Adrenal gland (tissue), 19 donors: ENCODE measurements at places on chromosomes 16 and 17. TPM values are rescaled to one million over a fixed set of nuclear protein-coding genes. Genes with fewer than 3 reads are reported as not detected.

DNA sequence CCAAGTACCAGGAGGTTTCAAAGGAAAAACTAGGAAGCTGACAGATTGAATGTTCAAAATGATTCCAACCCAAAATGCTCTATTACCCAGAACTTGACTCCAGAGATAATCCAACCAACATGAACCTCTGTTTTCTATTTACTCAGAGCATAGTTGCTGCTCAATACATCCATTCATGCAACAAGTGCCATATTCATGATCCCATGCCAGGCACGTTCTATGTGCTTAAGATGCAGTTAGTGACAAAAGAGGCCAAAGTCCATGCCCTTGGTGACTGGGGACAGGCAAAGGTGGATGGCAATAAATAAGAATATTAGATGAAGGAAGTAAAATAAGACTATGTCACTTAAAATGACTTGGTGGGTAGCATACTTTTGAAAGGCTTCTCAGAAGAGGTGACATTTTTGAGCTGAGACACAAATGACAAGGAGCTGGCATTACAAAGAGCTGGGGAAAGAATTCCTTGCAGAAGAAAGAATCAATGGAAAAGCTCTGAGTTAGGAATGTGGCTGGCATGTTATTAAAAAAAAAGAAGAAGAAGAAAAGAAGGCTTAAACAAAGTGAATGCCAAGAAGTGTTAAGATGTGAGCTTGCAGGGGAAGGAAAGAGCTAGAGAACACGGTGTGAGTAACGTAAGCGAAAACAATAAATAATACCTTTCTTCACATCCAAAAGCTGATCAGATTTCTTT, 34.5 kb downstream of the TOX3 start:
- no peak overlapping the region for H3K4me3 ChIP-seq
- no peak overlapping the region for H3K27ac ChIP-seq
- H3K4me1 ChIP-seq: no peaks in the 10 kb centered on the region
- no peaks in the 10 kb centered on the region for H3K27me3 ChIP-seq
- no peak for DNase-seq
- no peaks in the 10 kb centered on the region for H3K36me3 ChIP-seq

GRCh38 chr17:76326306-76326705, 18.2 kb upstream of the QRICH2 start:
- H3K36me3 ChIP-seq: no peaks in the 10 kb centered on the region
- H3K4me3 ChIP-seq: no peak overlapping the region
- H3K27ac ChIP-seq: no peak overlapping the region
- no peak for DNase-seq
- H3K4me1 ChIP-seq: peaks cover 10% of the 10 kb centered on the region

Gene ATP2C2
- 0.07 TPM for polyA plus RNA-seq

GRCh38 chr17:36946726-36947091, 2.0 kb upstream of the AATF start:
- H3K27ac ChIP-seq: no peak overlapping the region
- H3K4me3 ChIP-seq: no peak overlapping the region
- no peak for DNase-seq
- H3K27me3 ChIP-seq: peaks cover 60% of the 10 kb centered on the region

Gene TBC1D3B
- 12.9 TPM for polyA plus RNA-seq

GRCh38 chr17:42214156-42214555, 19.9 kb upstream of the GHDC start:
- H3K27ac ChIP-seq: peak overlapping the region; percentile 34
- H3K36me3 ChIP-seq: no peaks in the 10 kb centered on the region
- peaks cover 20% of the 10 kb centered on the region for H3K4me1 ChIP-seq
- no peak overlapping the region for H3K4me3 ChIP-seq
- no peaks in the 10 kb centered on the region for H3K27me3 ChIP-seq

Gene OR1F1
- not detected for polyA plus RNA-seq

GRCh38 chr17:10211666-10212065, 13.3 kb upstream of the GAS7 start:
- no peak overlapping the region for H3K4me3 ChIP-seq
- no peaks in the 10 kb centered on the region for H3K27me3 ChIP-seq
- DNase-seq: no peak

GRCh38 chr16:82852388-82853008, 225.7 kb downstream of the CDH13 start:
- H3K4me3 ChIP-seq: no peak overlapping the region
- no peaks in the 10 kb centered on the region for H3K4me1 ChIP-seq
- H3K27ac ChIP-seq: no peak overlapping the region
- no peaks in the 10 kb centered on the region for H3K36me3 ChIP-seq
- no peaks in the 10 kb centered on the region for H3K27me3 ChIP-seq
- no peak for DNase-seq

DNA sequence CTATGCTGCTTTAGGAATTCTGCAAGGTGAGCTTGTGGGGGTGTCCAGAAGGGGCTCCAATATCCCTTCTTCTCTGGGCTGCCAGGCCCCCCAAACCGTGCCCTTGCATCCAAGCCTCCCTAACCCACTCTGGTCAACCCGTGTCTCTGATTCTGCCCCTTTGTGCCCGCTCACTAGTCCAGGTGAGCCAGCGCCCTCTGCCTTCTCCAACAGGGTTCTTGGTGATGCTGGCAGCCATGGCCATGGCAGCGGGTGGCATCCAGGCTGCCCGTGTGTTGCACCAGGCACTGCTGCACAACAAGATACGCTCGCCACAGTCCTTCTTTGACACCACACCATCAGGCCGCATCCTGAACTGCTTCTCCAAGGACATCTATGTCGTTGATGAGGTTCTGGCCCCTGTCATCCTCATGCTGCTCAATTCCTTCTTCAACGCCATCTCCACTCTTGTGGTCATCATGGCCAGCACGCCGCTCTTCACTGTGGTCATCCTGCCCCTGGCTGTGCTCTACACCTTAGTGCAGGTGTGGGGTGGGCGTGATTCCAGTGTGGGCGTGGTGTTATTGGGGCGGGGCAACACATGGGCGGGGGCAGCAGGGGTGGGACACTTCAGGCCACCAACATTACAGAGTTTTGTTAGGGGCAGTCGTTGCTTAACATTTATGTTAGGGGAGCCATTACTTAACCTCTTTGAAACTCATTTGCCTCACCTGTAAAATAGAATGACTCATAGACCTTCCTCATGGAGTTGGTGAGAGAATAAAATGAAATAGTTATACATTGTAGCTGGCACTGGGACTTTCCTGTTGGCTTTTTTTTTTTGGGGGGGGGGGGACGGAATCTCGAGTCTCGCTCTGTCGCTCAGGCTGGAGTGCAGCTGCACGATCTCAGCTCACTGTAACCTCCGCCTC, 31.4 kb downstream of the ANKRD40 start:
- no peaks in the 10 kb centered on the region for H3K27me3 ChIP-seq
- no peaks in the 10 kb centered on the region for H3K36me3 ChIP-seq
- H3K4me1 ChIP-seq: peaks cover 7% of the 10 kb centered on the region

DNA sequence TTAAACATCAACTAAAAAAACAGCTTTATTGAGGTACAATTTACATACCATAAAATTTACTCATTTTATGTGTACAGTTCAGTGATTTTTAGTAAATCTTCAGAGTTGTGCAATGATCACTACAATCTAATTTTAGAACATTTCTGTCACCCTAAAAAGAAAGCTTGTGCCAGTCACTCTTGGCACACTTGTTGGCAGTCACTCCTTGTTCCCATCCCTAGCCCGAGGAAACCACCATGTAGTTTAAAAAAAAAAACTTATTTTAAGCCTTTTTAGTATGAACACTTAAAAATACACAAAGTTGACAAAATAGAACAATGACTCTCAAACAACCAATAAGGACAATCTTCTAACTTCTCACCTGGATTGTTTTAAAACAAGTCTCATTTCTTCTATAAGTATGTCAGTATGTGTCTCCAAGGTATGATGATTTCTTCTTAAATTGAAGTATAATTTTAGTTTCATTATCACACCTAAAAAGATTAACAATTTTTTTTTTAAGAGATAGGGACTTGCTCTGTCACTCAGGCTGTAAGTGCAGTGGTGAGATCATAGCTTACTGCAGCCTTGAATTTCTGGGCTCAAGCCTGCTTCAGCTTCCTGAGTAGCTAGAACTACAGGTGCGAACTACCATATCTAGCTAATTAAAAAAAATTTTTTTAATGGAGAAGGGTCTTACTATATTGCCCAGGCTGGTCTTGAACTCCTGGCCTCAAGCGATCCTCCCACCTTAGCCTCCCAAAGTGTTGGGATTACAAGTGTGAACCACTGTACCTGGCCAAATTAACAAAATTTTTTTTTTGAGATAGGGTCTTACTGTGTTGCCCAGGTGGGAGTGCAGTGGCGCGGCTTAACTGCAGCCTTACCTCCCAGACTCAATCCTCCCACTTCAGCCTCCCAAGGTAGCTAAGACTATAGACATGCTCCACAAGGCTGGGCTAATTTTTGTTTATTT, 53.2 kb downstream of the PPM1E start:
- H3K27ac ChIP-seq: no peak overlapping the region
- no peaks in the 10 kb centered on the region for H3K36me3 ChIP-seq
- no peaks in the 10 kb centered on the region for H3K27me3 ChIP-seq
- no peak overlapping the region for H3K4me3 ChIP-seq
- DNase-seq: peak; percentile 35

Gene HP
- polyA plus RNA-seq: 6.0 TPM

DNA sequence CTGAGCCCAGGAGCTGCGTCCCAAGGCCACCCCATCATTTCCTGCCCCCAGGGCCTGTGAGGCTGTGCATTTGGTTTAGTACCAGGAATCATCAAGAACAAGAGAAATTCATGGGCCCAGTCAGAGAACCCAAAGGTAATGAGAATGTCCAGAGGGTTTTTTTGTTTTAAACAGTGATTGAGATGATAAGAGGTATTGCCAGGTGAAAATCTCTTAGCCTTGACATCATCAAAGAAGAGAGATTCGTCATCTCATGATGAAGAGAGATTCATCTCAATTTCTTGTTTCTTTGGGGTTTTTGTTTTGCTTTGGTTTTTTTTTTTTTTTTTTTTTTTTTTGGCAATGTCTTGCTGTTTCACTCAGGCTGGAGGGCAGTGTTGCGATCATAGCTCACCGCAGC, 170.6 kb upstream of the CACNG5 start:
- H3K36me3 ChIP-seq: no peaks in the 10 kb centered on the region
- H3K27ac ChIP-seq: no peak overlapping the region
- no peaks in the 10 kb centered on the region for H3K4me1 ChIP-seq
- no peak for DNase-seq
- H3K27me3 ChIP-seq: no peaks in the 10 kb centered on the region

DNA sequence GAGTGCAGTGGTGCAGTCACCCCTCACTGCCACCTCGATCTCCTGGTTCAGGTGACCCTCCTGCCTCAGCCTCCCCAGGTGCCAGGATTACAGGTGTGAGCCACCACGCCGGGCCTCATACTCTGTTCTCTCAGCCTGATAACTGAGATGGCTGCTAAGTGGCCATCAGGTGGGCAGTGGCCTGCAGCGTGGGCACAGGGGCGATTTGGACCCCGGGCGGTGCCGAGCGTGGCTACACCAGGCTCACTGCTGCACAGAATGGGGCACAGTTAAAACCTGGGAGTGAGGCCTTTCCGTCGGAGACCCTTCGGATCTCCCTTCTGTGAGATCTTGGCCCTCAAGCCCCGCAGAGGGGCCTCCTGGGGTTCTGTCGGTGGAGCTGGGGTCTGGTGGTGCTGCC, 11.5 kb downstream of the CACNA1H start:
- no peaks in the 10 kb centered on the region for H3K27me3 ChIP-seq
- DNase-seq: no peak
- H3K36me3 ChIP-seq: no peaks in the 10 kb centered on the region
- H3K4me1 ChIP-seq: peaks cover 26% of the 10 kb centered on the region

Gene CDH3
- polyA plus RNA-seq: 0.97 TPM

DNA sequence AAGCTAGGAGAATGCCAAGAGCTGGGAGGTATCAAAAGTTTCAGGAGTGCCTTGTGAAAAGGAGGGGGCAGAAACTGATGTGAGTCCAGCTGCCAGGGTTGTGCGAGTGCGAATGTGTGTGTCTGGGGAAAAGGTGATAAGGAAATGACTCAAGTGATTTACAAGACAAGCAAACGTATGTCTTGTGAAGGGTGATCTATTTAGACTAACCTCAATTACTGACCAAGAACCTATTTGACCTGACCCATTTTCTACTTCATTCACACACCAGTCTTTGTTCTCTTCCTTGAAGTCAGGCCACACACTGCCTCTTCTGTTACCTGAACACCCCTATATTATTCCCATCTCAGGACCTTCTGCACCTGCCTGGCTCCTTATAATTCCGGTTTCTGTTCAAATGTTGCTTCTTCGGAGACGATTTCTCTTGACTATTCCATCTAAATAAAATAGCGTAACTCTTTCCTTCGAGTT, 1.0 kb downstream of the GDE1 start:
- peak overlapping the region; percentile 86 for H3K27ac ChIP-seq
- H3K36me3 ChIP-seq: no peaks in the 10 kb centered on the region

GRCh38 chr16:55576384-55576783, 9.9 kb downstream of the CAPNS2 start:
- no peaks in the 10 kb centered on the region for H3K27me3 ChIP-seq
- H3K36me3 ChIP-seq: peaks cover 11% of the 10 kb centered on the region
- H3K4me1 ChIP-seq: no peaks in the 10 kb centered on the region
- no peak for DNase-seq
- H3K27ac ChIP-seq: no peak overlapping the region
- no peak overlapping the region for H3K4me3 ChIP-seq

GRCh38 chr17:45147581-45148182, 593 bp upstream of the HEXIM1 start:
- H3K27ac ChIP-seq: peak overlapping the region; percentile 99
- H3K27me3 ChIP-seq: no peaks in the 10 kb centered on the region
- H3K4me3 ChIP-seq: no peak overlapping the region
- H3K4me1 ChIP-seq: peaks cover 54% of the 10 kb centered on the region
- no peaks in the 10 kb centered on the region for H3K36me3 ChIP-seq
- peak; percentile 85 for DNase-seq

- H3K27ac ChIP-seq: no peak overlapping the region
- H3K27me3 ChIP-seq: no peaks in the 10 kb centered on the region
- H3K4me1 ChIP-seq: no peaks in the 10 kb centered on the region
- DNase-seq: no peak
- no peak overlapping the region for H3K4me3 ChIP-seq
These were observed 258.0 kb upstream of the ASIC2 start for GRCh38 chr17:33551075-33551474.

Gene ENO3
- 64.8 TPM for polyA plus RNA-seq

DNA sequence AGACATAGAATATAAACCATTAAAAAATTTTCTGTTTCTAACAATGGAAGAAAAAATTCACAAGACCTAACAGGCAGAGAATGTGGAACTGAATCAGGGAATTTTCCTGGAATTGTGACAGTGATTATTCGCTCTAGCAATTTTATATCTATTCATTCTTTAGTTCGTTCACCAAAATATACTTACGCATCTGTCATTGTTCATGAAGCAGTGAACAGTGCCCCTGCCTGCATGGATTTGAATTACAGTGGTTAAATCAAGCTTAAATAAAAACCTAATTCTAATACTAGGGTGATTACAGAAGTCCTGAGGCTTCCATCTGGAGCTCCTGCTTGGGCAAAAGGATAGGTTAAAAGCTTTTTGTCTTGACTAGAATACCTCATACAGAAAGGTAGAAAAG, 48.6 kb downstream of the ABCA8 start:
- H3K36me3 ChIP-seq: peaks cover 16% of the 10 kb centered on the region
- DNase-seq: no peak
- H3K4me3 ChIP-seq: no peak overlapping the region
- H3K27me3 ChIP-seq: no peaks in the 10 kb centered on the region
- H3K4me1 ChIP-seq: peaks cover 4% of the 10 kb centered on the region
- H3K27ac ChIP-seq: no peak overlapping the region

Gene PHLPP2
- 4.2 TPM for polyA plus RNA-seq
